ENCODE measurements at places on chromosomes 4 and X.

- DNase-seq, result peak; percentile 7
Observed at GRCh38 chr4:67929426-67929825, 33.9 kb downstream of the TMPRSS11A start.

GRCh38 chr4:149889991-149890390 is 74.3 kb upstream of the IQCM start:
- no peak for DNase-seq

- peak; percentile 9 for DNase-seq
Observed at GRCh38 chr4:70734971-70735370, 13.2 kb downstream of the RUFY3 start.

GRCh38 chr4:38958453-38959190 is 73.6 kb downstream of the TMEM156 start:
- no peak for DNase-seq

GRCh38 chr4:88097781-88098180 is 60.7 kb downstream of the ABCG2 start:
- DNase-seq, result no peak

GRCh38 chr4:11485926-11486325 is 57.2 kb upstream of the HS3ST1 start:
- DNase-seq, result no peak

- no peak for DNase-seq
Observed at GRCh38 chr4:140603286-140603685, 34.5 kb upstream of the UCP1 start.

- peak; percentile 39 for DNase-seq
Observed at GRCh38 chr4:93199492-93199891, 629.1 kb upstream of the ATOH1 start.

- DNase-seq, result no peak
Observed at GRCh38 chr4:84901740-84902281, 64.7 kb downstream of the WDFY3 start.

DNA sequence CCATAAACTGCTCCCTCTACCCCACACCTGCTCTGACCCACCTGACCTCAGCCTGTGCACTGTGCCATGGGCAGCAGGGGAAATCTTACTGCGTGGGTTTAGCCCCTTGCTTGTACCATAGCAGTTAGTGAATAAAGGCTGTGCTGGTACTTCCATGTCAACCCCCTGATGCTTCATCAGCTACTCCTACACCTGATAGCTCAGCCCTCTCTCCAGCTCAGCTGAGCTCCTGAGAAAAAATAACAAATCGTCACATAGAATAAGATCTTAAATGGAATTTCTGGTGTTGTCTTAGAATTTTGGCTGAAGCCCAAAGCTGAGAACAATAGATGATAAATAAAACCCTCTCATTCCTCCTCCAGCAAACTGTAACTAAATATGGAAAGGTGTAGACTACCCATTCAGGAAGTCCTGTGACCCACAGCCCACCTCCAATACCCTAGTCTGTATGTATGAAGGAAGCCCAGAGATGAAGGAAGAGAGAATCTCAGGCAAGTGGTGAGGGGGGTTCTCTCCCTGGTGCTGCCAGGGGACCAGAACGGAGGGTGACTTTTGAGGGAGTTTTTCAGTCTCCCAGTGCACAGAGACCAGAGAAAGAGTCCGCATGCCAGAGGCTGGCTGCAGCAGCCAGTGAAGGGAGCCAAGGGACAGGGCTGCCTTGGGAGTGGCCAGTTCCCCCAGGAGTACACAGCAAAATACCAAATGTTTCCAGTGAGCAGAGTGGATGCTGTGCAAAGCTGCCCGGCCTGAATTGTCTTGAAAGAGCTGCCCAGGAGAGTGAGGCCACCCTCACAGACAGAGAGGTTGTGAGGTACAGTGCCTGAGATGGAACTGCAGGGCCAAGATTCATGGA is 227.3 kb downstream of the QDPR start:
- DNase-seq, result no peak

GRCh38 chrX:131693359-131693758 is 149.5 kb downstream of the OR13H1 start:
- no peak for DNase-seq

- DNase-seq, result peak; percentile 2
Observed at GRCh38 chrX:115650916-115651315, 89.9 kb downstream of the PLS3 start.

GRCh38 chr4:81631958-81632441 is 160.3 kb upstream of the RASGEF1B start:
- DNase-seq, result no peak

DNA sequence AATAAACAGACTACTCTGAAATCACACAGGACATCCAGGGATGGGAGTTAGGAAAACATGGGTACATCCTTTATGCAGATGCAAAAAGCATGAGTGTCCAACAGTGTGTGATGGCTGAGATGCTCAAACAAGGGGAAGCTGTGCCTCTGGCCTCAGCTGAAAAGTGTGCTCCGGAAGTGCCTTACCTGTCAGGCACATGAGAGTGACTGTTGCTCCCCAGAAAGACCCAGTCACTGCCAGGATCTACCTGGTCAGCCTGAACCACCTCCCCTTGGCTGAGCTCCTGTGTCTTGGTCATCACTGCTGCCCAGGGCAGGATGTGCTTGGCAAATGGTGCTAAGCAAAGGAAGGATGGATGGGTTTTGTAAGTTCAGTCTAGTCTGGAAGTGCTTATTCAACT is 4.0 kb downstream of the PPP2R2C start:
- DNase-seq, result no peak

DNA sequence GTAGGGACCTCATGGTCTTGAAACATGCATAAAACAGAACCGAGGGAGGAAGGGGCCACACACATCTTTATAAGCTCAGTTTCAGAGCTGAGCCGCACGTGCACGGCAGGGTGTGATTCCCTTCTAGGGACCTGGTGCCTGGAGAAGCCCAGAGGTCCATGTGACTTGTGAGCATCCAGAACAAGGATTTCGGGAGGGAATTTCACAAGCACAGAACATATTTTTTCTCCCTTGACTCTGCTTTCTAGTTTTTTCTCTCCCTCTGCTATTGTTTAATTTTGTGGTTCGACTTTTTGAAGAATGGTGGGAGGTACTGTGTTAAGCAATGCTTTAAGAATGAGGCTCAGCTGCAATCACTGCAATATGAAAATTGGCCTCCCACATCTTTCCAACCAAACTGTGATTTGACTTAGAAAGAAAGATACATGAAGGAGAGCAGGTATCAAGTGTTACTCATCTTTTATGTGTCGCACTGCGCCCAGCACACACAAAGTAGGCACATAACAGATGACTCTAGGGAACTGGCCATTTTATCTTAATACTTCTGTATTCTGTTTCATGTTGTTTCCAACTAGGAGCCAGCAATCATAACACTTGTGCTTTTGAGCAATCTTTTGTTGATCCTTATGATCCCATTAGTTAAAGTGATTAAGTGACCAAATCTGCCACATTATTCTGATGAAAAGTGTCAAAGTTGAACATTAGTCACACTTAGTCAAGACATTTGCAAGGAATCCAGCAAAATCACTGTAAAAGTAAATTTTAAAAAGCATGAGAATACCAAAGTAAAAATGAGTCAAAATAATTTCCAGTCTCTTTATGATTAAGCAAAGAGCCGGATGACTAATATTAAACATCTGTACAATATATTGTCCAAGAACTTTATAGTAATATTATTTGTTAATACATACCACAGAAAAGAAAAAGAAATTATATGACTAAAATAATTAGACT is 86.4 kb downstream of the SHISA3 start:
- no peak for DNase-seq

DNA sequence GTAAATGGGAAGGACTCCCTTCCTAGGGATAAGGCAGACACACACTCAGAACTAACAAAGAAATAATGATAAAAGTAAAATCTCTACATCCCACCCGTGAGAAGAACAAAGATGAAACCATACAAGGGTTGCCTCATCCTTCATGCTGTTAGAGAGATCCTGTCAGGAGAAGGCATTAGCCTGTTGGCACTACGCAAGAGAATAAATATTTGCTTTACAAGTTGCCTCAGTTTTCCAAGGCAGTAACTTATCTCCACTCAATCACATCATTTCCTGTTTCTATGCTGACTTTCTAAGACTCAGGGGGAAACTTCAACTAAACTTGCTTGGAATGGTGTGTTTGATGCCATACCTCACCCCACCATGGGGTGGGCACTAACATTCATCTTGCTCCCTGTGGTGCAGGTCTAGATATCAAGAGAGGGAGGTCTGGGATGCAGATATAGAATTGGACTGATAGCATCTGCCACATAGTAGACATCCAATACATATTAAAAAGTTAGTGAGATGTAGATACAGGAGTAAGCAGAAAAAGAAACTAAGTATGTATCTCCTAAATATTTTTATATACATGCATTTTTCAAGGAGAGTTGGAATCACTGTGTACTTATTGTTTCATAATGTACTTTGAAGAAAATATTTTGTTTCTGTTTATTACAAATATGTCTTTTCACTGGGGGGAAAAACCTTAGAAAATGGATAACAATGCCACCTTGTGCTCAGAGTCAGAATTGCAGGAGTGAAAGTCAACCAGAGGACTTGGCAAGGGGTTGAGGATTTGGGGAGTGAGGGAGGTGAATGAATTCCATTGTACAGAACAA is 57.2 kb upstream of the BEX4 start:
- DNase-seq, result no peak

- DNase-seq, result no peak
Observed at GRCh38 chrX:3680459-3680858, 33.0 kb downstream of the PRKX start.

DNA sequence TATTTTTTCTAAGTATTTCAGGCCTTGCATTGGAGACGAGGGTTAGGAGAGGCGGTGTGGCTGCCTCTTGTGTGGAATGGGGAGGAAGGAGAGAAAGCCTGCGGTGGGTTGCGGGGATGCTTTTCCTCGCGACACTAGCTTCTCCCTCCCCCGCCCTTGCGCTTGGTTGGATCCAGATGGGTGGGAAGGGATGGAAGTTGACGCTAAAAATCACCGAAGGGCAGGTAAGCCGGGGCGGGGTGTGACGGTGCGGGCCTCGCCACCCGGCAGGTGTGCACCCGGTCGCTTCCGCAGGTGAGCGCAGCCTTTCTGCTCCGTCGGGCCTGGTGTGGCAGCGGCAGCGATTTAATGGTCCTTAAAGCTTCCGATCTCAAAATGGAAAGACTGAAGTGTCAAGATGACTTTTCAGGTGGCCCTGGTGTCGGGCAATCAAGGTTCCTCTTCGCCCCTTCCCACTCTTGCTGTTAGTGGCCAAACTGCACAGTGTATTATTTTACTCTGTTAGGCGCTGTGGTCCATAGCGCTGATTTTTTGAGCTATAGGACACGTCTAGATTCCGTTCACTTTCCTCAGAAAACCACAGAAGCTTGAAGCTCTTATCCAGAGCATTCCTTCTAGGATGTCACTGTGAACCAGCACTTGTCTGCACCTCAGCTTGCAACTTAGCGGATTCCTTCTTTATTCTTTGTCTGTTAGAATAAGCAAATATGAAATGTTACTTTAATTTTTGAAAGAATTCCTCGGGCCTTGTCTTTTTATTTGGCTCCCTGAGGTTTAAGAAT is 765 bp downstream of the ENOPH1 start:
- DNase-seq, result peak; percentile 37

DNA sequence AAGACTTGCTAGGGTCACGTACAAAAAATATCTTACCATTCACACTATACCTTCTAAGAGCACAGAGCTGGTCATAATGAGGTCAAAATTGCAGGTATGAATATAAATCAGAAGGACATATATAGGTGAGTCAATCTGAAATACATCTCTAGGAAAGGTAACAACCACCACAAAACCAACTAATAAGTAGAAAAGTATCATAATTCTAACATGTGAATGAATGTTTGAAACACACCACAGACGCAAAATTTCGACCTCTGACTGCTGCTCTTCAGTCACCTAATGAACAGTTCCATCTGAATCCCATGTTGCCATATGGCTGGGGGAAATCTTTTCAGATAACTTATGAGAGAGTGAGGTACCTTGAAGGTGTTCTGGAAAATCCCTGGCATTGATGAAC is 22.1 kb downstream of the STAP1 start:
- DNase-seq, result no peak

GRCh38 chrX:41553688-41554087 is 106.5 kb downstream of the NYX start:
- DNase-seq, result no peak

DNA sequence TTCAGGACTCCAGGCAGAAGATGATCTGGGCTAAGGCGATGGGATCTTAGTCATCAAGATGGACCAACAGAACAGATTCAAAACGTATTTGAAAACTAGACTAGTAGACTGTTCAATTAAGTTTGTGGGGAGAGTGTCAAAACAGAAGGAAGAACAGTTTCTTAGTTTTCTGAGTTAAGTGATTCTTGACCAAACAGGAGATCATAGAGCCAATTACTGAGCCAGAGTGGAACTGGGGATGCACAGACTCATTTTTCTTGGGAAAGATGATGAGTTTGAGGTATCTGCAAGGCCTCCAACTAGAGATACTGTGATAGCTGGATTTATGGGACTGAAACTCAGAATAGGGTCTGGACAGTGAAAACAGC is 119.5 kb downstream of the REELD1 start:
- no peak for DNase-seq

DNA sequence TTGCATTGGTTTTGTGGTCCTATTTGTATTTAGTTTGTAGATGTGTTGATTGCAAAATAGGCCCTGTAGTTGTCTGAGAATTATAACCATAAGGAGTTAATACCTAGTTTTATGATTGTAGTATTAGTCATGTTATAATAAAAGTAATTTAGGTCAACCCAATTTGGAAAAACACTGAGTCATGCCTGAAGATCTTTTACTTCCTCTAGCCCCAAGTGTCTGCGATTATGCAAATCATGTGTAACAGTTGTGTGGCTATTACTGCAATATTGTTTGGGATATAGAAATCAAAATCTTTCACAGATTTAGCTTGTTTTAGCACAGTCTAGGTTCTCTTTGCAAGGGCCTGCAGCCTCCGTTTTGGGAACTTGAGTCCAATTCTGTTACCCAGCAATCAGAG is 12.6 kb downstream of the SRD5A3 start:
- DNase-seq, result peak; percentile 83

DNA sequence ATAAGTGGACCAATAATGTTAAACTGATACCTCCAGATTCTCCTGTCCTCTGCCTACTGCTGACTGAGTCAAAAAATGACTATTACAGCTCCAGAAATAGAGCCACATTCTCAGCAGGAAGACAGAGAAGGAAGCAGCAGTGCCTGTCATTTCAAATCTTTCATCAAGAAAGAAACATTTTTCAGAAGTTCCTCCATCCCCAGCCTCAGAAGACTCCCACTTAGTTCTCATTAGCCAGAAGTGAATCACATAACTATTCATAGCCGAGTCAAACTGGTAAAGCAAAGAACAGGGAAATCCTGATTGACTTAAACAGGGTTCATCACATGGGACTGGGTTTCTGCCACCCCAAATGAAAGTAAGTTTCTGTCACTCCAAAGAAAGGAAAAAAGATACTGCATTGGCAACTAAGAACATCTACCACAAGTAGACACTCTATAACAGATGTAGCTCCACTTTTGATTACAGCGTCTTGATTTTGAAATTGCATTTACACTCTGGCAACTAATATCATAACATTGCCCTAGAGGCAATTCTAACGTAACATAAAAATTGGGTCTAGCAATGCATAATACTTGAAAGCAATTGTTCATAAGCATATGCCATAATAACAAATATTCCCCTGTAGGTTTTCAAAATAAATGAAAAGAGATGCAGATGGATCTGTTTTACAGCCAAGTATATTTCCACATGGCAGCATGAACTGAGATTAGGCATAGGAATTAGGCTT is 599.8 kb downstream of the GALNTL6 start:
- DNase-seq, result no peak

All from LoVo (cell line).